ENCODE measurements at places on chromosomes 5 and 9.
A peak's percentile ranks its signal among the peaks of the same experiment; 100 is the strongest.

GRCh38 chr5:106862450-106863193 lies 808.1 kb downstream of the EFNA5 start:
- no peaks in the 10 kb centered on the region for H3K36me3 ChIP-seq
- no peak overlapping the region for H3K27ac ChIP-seq
- no peak overlapping the region for H3K4me3 ChIP-seq
- H3K4me1 ChIP-seq = no peaks in the 10 kb centered on the region

GRCh38 chr5:127813633-127814587 lies 110.7 kb downstream of the CCDC192 start:
- H3K4me1 ChIP-seq = no peaks in the 10 kb centered on the region
- DNase-seq = no peak
- H3K27me3 ChIP-seq = no peaks in the 10 kb centered on the region

DNA sequence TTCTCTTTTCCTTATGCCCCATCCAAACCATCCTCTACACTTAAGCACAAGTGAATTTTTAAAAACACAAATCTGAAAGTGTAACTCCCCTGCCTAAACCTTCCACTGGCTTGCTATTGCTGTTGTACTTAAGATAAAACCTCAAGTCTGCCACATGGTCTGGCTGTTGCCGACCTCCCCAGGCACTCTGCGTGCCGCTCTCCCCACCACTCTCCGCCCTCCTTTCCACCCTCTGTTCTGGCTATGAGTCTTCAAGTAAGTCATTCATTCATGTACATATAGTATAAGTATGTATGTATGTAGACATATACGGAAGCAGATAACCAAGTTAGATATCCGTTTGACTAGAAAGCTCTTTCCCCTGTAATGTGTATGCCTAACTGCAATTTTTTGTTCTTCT lies 94.7 kb upstream of the ANKRD55 start:
- H3K4me3 ChIP-seq = no peak overlapping the region
- no peak overlapping the region for H3K27ac ChIP-seq
- H3K4me1 ChIP-seq = no peaks in the 10 kb centered on the region
- H3K27me3 ChIP-seq = no peaks in the 10 kb centered on the region

- no peak overlapping the region for H3K27ac ChIP-seq
- DNase-seq = peak; percentile 49
- H3K4me1 ChIP-seq = peaks cover 8% of the 10 kb centered on the region
Observed at GRCh38 chr5:73387601-73388305, 60.8 kb downstream of the FOXD1 start.

DNA sequence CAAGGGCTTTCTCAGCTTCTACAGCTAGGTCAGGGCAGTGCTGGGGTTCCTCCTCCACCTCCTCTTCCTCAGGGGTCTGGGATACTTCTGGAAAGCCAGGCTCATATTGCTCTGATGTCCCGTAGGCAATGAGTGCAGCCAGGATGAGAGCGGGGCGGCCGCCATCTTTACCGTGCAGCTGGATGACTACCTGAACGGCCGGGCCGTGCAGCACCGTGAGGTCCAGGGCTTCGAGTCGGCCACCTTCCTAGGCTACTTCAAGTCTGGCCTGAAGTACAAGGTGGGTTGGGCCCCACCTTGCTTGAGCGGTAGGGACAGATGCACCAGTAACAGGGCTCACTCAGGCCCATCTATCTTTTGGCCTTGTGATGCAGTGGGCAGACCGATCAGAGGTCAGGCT lies 34.8 kb downstream of the GSN start:
- no peak for DNase-seq
- H3K4me3 ChIP-seq = no peak overlapping the region
- peaks cover 18% of the 10 kb centered on the region for H3K36me3 ChIP-seq
- no peaks in the 10 kb centered on the region for H3K27me3 ChIP-seq
- H3K4me1 ChIP-seq = peaks cover 52% of the 10 kb centered on the region
- peak overlapping the region; percentile 78 for H3K27ac ChIP-seq

GRCh38 chr5:153490118-153491037 lies at the start of gene GRIA1:
TSS of gene GRIA1 (plus strand) at chr5:153490670.
- no peak for DNase-seq
- no peaks in the 10 kb centered on the region for H3K4me1 ChIP-seq
- peaks cover 27% of the 10 kb centered on the region for H3K27me3 ChIP-seq
- no peak within 1 kb of the TSS for H3K27ac ChIP-seq
- no peaks in the 10 kb centered on the region for H3K36me3 ChIP-seq

- no peak for DNase-seq
- no peak overlapping the region for H3K27ac ChIP-seq
- no peaks in the 10 kb centered on the region for H3K36me3 ChIP-seq
- H3K27me3 ChIP-seq = no peaks in the 10 kb centered on the region
Observed at GRCh38 chr9:4056187-4056586, 243.7 kb downstream of the GLIS3 start.
